ENCODE measurements at places on chromosomes 2 and 18. TPM values are rescaled to one million over a fixed set of nuclear protein-coding genes. Genes with fewer than 3 reads are reported as not detected.

The CYP26B1 gene
- 0.60 TPM for total RNA-seq

The CFAP53 gene
- 0.14 TPM for total RNA-seq

The FRZB gene
- 0.68 TPM for total RNA-seq

The CHST10 gene
- total RNA-seq = 12.6 TPM

The PKDCC gene
- total RNA-seq = 2.6 TPM

The SLC16A14 gene
- 0.09 TPM for total RNA-seq

The B3GNT7 gene
- 13.6 TPM for total RNA-seq

The DUSP19 gene
- total RNA-seq = 4.4 TPM

The TMEM247 gene
- total RNA-seq = not detected

The SNRPD1 gene
- total RNA-seq = 24.2 TPM

The GAD1 gene
- total RNA-seq = not detected

The CYP1B1 gene
- total RNA-seq = 5.6 TPM

The SULT1C4 gene
- 76.7 TPM for total RNA-seq

All from dermis blood vessel endothelial cell (primary cell).